ENCODE measurements at places on chromosomes 3 and 15.

GRCh38 chr3:190902292-190902691 is 39.8 kb upstream of the GMNC start:
- no peaks in the 10 kb centered on the region for H3K36me3 ChIP-seq
- H3K27ac ChIP-seq = no peak overlapping the region
- DNase-seq = no peak
- no peaks in the 10 kb centered on the region for H3K27me3 ChIP-seq
- H3K4me3 ChIP-seq = no peak overlapping the region

GRCh38 chr3:153591561-153592245 is 429.7 kb downstream of the RAP2B start:
- no peak overlapping the region for H3K4me3 ChIP-seq
- DNase-seq = no peak
- no peaks in the 10 kb centered on the region for H3K36me3 ChIP-seq
- no peak overlapping the region for H3K27ac ChIP-seq

- peaks cover 15% of the 10 kb centered on the region for H3K4me1 ChIP-seq
- H3K27ac ChIP-seq = peak overlapping the region; percentile 2
- H3K36me3 ChIP-seq = no peaks in the 10 kb centered on the region
- no peaks in the 10 kb centered on the region for H3K27me3 ChIP-seq
- H3K4me3 ChIP-seq = no peak overlapping the region
These were observed 149.6 kb downstream of the MAGI1 start for GRCh38 chr3:65888980-65889706.

DNA sequence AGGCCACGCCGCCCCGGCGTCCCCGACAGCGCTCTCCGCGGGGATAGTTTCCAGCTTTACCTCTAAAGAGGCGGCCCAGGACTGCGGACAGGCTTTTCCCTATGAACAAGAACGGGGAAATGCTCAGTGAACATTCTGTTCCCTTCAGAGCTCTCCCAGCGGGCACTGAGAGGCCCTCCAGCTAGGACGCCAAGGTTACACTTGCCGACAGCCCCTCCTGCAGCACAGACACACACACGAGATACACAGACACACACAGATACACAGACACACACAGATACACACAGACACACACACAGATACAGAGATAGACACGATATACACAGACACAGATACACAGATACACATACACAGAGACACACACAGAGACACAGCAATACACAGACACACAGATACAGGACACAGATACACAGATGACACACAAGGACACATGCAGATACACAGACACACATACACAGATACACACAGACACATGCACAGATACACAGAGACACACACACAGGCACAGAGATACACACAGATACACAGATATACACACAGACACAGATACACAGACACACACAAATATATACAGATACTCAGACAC is 533 bp upstream of the OCA2 start:
- no peak for DNase-seq
- no peaks in the 10 kb centered on the region for H3K36me3 ChIP-seq
- no peak overlapping the region for H3K27ac ChIP-seq
- H3K4me1 ChIP-seq = peaks cover 44% of the 10 kb centered on the region
- H3K27me3 ChIP-seq = peaks cover 95% of the 10 kb centered on the region

- H3K4me3 ChIP-seq = peak overlapping the region; percentile 98
- peaks cover 17% of the 10 kb centered on the region for H3K4me1 ChIP-seq
- no peak overlapping the region for H3K27ac ChIP-seq
- DNase-seq = no peak
These were observed 1.3 kb downstream of the ATXN7 start for GRCh38 chr3:63864965-63865327.

GRCh38 chr3:40623567-40623966 is 98.8 kb downstream of the ZNF621 start:
- H3K36me3 ChIP-seq = no peaks in the 10 kb centered on the region
- no peak overlapping the region for H3K4me3 ChIP-seq
- no peaks in the 10 kb centered on the region for H3K27me3 ChIP-seq
- DNase-seq = peak; percentile 35
- no peak overlapping the region for H3K27ac ChIP-seq

GRCh38 chr3:136050250-136050649 is 84.7 kb downstream of the PPP2R3A start:
- no peak overlapping the region for H3K4me3 ChIP-seq
- H3K27me3 ChIP-seq = no peaks in the 10 kb centered on the region
- no peaks in the 10 kb centered on the region for H3K4me1 ChIP-seq
- DNase-seq = no peak
- H3K27ac ChIP-seq = no peak overlapping the region
- peaks cover 25% of the 10 kb centered on the region for H3K36me3 ChIP-seq

- no peak overlapping the region for H3K27ac ChIP-seq
- peaks cover 29% of the 10 kb centered on the region for H3K4me1 ChIP-seq
- H3K27me3 ChIP-seq = no peaks in the 10 kb centered on the region
- no peak for DNase-seq
- no peak overlapping the region for H3K4me3 ChIP-seq
These were observed 44.5 kb downstream of the BFSP2 start for GRCh38 chr3:133444423-133444774.

DNA sequence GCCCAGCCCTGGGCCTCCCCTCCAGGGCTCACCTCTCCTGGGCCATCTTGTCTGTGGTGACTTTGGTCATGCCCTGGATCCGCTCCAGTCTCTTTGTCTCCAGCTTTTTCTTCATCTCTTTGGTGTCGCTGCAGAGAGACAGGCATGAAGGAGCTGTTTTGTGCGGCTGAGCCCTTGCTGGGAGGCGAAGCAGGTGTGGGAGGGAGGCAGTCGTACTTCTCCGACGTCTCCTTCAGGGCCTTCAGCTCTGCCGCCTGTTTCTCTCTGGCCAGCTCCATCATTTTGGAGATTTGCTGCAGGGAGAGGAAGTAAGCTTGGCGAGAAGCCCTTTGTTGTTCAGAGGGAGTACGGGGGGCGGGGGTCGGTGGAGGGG is 7.7 kb upstream of the ANKRD63 start:
- peaks cover 27% of the 10 kb centered on the region for H3K27me3 ChIP-seq
- no peak overlapping the region for H3K27ac ChIP-seq
- H3K4me1 ChIP-seq = peaks cover 26% of the 10 kb centered on the region
- H3K4me3 ChIP-seq = peak overlapping the region; percentile 36
- no peak for DNase-seq

DNA sequence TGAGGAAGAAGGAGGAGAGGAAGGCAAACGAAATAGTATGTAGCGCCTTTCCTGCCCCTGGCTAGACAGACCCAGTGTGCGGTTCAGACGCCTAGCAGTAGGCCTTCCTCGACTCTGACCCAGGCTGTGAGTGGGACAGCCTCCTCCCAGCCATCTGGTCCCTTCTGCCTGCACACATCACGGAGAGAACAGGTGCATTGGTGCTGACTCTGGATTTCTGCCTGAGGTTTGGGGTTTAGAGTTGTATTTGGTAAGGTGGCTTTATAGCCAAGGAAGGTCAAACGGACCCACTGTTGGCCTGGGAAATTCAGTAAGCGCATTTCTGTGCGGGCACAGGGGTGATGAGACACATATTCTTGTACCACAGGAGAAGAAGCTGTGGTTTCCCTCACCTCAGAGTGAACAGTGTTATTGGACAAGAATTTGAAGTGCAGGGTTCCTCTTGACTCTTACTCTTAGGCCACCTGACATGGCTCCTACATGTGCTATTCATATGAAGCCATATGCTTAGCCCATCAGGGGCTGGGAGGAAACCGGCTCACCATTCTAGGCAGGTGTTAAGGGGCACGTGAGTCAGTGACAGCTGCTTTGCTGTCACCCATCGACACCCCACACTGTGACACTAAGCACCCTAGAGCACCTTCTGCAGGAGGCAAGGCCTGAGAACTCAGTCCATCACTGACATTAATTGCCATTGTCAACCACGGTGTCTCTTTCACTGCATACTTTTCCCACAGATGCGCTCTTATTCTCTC is 143.3 kb downstream of the CHDH start:
- H3K4me3 ChIP-seq = no peak overlapping the region
- no peaks in the 10 kb centered on the region for H3K36me3 ChIP-seq
- no peaks in the 10 kb centered on the region for H3K27me3 ChIP-seq
- DNase-seq = no peak

DNA sequence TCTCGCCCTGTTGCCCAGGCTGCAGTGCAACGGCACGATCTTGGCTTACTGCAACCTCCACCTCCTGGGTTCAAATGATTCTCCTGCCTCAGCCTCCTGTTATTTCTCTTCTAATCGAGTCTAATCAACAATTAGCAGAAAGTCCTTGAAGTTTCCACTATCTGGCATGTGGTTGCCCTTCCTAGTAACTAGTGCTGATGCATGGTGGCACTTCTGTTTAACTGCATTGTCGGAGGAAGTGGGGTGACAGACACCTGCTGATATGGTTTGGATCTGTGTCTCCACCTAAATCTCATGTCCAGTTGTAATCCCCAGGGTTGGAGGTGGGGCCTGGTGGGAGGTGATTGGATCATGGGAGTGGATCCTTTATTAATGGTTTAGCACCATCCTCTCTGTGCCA is 9.2 kb downstream of the CRTAP start:
- no peak for DNase-seq
- H3K27ac ChIP-seq = no peak overlapping the region
- H3K4me3 ChIP-seq = no peak overlapping the region

- H3K36me3 ChIP-seq = no peaks in the 10 kb centered on the region
- peak overlapping the region; percentile 87 for H3K27ac ChIP-seq
- no peak overlapping the region for H3K4me3 ChIP-seq
These were observed 89.9 kb upstream of the MEF2A start for GRCh38 chr15:99475754-99476412.

- H3K27ac ChIP-seq = no peak overlapping the region
- H3K27me3 ChIP-seq = no peaks in the 10 kb centered on the region
- H3K36me3 ChIP-seq = no peaks in the 10 kb centered on the region
- H3K4me1 ChIP-seq = no peaks in the 10 kb centered on the region
- DNase-seq = no peak
- no peak overlapping the region for H3K4me3 ChIP-seq
These were observed 859.2 kb upstream of the SEMA6D start for GRCh38 chr15:46858150-46858549.

GRCh38 chr3:16064642-16065414 is 109.7 kb upstream of the GALNT15 start:
- H3K4me1 ChIP-seq = peaks cover 26% of the 10 kb centered on the region
- DNase-seq = no peak
- no peaks in the 10 kb centered on the region for H3K36me3 ChIP-seq
- H3K27ac ChIP-seq = no peak overlapping the region
- no peak overlapping the region for H3K4me3 ChIP-seq

GRCh38 chr15:39041979-39042495 is 477.4 kb upstream of the RASGRP1 start:
- H3K4me1 ChIP-seq = no peaks in the 10 kb centered on the region
- no peak for DNase-seq
- H3K4me3 ChIP-seq = no peak overlapping the region
- H3K27ac ChIP-seq = no peak overlapping the region
- H3K27me3 ChIP-seq = no peaks in the 10 kb centered on the region

DNA sequence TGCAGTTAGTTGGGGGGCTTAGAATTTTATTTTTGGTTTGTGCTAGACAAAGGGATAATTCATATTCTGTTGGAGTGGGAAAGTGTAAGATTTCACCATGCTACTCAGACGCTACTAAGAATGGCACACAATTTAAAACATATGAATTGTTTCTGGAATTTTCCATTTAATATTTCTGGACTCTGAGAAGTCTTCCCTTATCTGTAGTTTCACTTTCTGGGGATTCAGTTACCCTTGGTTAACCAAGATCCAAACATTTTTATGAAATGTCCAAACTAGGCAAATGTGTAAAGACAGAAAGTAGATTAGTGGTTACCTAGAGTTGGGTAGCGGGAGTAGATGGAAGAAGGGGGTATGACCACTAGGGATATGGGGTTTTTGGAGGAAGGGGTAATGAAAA is 53.1 kb downstream of the TCF12 start:
- H3K4me3 ChIP-seq = no peak overlapping the region
- no peaks in the 10 kb centered on the region for H3K27me3 ChIP-seq
- H3K27ac ChIP-seq = no peak overlapping the region
- H3K4me1 ChIP-seq = peaks cover 83% of the 10 kb centered on the region
- DNase-seq = no peak
- H3K36me3 ChIP-seq = no peaks in the 10 kb centered on the region

- no peaks in the 10 kb centered on the region for H3K27me3 ChIP-seq
- H3K36me3 ChIP-seq = no peaks in the 10 kb centered on the region
- DNase-seq = no peak
- no peaks in the 10 kb centered on the region for H3K4me1 ChIP-seq
- no peak overlapping the region for H3K4me3 ChIP-seq
These were observed 326.8 kb upstream of the SOX2 start for GRCh38 chr3:181384970-181385369.

DNA sequence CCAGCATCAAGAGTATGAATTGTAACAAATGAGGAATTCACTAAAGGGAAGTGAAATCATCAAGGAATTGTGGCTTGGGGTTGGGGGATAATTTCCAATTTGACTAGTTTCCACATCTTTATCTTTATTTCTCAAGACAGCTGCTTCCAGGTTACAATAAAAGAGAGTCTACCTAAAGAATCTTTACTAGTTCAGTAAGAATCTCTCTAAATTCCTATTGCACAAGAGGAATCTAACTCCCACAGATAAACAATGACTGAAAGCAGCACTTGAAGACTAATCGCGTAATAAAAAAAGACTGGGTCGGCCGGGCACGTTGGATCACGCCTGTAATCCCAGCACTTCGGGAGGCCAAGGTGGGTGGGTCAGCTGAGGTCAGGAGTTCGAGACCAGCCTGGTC is 194.4 kb downstream of the KBTBD8 start:
- DNase-seq = no peak
- H3K4me3 ChIP-seq = no peak overlapping the region
- H3K4me1 ChIP-seq = no peaks in the 10 kb centered on the region

GRCh38 chr3:139466360-139466759 is 10.0 kb downstream of the RBP2 start:
- no peak overlapping the region for H3K4me3 ChIP-seq
- H3K4me1 ChIP-seq = no peaks in the 10 kb centered on the region
- no peak overlapping the region for H3K27ac ChIP-seq
- DNase-seq = no peak
- H3K36me3 ChIP-seq = no peaks in the 10 kb centered on the region

DNA sequence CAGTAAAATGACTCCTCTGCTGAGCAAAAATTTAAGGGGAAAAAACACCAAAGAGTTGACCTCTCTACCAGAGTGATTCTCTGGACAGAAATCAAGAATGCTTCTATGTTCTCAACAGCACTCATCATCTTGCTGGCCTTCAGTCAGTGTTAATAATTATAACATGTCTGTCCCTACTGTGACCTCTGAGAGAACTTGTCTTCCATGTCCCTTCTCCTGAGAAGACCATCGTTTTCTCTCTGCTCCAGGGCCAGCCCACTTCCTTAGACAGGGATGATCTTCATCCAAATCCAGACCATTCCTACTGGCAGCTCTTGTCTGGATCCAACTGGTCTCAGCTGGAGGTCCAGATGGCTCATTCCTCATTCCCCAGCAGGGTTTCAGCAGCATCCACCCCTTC is 139.0 kb upstream of the NECTIN3 start:
- peak; percentile 2 for DNase-seq
- no peaks in the 10 kb centered on the region for H3K4me1 ChIP-seq
- no peak overlapping the region for H3K4me3 ChIP-seq
- H3K27me3 ChIP-seq = no peaks in the 10 kb centered on the region
- no peaks in the 10 kb centered on the region for H3K36me3 ChIP-seq

GRCh38 chr3:42443819-42444436 is 33.5 kb upstream of the LYZL4 start:
- peak; percentile 92 for DNase-seq
- H3K27ac ChIP-seq = no peak overlapping the region

All from stomach (tissue), 19 donors.